ENCODE measurements at places on chromosomes 5 and 9.

- no peak for DNase-seq
Observed at GRCh38 chr5:121634946-121635345, 216.7 kb upstream of the FTMT start.

GRCh38 chr9:114588210-114588609 lies 641 bp downstream of the ATP6V1G1 start:
- peak; percentile 39 for DNase-seq

DNA sequence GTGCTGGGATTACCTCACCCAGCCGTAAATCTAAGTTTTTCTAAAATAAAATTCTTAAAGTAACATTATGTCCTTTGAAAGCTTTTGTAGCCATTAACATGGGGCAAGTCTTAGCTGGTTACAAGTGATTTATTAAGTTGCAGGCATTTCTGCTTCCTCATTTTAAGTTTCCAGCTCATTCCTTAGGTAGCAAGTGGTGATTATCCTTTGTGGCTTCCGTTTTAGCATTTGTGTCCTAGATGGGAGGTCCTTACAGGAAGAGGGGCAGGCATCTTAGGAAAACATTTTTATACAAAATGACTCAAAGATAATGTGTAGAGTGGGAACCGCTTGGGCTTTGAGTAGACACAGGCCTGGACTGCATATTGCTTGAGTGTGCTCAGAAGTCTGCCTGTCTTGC lies 35.0 kb upstream of the ROPN1L start:
- DNase-seq = no peak

- no peak for DNase-seq
Observed at GRCh38 chr5:95909738-95910137, 51.9 kb downstream of the ELL2 start.

- peak; percentile 37 for DNase-seq
Observed at GRCh38 chr9:135468854-135469521, 10.6 kb upstream of the PPP1R26 start.

DNA sequence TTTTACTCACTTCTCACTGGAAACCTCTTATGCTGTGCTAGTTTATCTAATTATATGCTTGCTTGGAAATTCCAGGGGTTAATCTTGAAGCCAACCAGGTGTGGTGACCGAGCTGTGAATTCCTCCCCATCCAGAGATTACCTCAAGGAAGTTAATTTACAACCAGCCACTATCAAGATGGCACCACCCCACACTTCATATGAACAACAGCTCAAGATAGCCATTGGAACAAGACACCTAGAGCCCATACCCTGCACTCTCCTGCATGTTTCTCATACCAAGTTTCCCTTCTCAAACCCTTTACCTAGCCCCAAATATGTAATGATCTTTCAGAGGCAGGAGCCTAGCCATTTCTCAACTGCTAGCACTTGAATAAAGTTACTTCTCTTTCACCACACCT lies 2156.9 kb upstream of the C9orf72 start:
- no peak for DNase-seq
